ENCODE measurements at places on chromosomes 7 and 10.

DNA sequence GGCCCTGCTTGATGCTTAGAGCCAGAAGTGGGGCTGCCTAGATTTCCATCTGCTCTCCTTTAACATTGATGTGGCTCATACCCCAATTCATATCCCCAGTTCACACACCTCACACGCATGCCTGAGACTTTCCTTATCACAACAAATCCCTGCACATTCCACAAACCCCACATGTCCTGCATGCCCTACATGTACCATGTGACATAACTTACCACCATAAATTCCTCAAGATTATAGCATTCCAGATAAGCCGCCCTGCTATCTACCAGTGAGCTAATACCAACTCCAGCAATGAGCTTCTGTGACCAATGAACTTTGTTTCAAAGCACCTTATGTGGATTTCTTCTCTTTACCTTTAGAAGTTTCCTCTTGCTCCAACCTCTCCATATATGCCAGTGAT, 104.7 kb upstream of the RAB11FIP2 start:
- DNase-seq = no peak

GRCh38 chr7:92527300-92528187, 776 bp downstream of the PEX1 start:
- peak; percentile 39 for DNase-seq

DNA sequence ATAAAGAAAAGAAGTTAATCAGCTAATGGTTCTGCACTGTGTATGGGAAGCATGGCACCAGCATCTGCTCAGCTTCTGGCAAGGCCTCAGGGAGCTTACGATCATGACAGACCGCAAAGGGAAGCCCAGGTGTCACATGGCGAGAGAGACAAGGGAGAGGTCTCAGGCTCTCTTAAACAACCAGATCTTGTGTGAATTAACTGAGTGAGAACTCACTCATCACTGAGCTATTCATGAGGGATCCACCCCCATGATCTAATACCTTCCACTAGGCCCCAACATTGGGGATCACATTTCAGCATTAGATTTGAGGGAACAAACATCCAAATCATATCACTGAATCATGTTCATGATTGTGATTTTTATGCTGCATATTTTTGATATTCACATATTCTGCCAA, 5.8 kb downstream of the USP54 start:
- no peak for DNase-seq

- no peak for DNase-seq
These were observed 65.7 kb downstream of the RAB11FIP2 start for GRCh38 chr10:117980755-117981702.

GRCh38 chr10:132066186-132066585, 440 bp downstream of the JAKMIP3 start:
- no peak for DNase-seq

- no peak for DNase-seq
These were observed 39.9 kb upstream of the FGL2 start for GRCh38 chr7:77239471-77239870.

DNA sequence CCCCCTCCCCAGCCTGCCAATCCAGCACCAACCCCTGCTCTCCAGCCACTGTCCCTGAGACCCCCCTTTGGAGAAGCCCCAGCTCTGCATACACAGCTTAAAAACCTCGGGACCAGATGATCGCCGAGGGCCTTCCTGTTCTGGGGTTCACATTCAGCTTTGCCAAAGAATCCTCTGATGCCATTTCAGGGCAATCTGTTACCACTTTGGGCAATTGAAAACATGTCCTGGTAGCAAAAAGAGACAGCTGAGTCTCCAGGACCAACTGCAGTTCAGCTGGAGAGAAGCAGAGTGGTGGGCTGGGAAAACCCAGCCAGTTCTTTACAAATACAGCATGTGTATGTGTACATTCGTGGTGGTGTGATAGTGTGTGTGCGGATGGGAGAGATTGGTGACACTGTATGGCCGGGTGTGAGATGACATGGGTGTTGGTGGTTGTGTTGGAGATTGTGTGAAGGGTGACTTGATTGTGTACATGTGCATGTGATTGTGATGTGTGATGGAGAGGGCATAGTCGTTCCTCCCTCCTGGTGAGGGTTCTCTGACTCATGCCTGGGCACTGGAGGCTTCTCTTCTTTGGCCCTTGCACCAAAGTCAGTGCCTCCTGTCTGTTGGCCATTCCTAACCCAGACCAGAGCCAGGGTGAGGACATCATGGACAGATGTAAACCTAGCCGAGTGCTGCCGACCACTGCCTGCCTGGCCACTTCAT, 48.5 kb upstream of the AQP1 start:
- DNase-seq = no peak

DNA sequence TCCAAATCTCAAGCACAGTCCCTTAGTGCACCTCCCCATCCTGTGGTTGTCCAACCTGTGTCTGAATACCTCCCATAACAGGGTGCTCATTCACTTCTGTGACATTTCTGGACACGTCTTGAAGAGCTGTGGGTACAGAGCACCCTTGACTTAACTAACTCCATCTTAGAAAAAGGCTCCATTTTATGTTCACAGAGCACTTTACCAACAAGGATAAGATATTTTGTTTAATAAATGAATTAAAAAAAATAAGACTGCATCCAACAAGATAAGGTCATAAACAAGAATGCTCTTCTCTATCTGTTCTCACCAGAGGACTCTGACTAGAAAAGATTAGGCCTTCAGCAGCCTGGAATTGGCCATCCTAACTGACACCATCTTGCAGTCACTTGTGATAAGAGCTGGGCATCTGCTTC, 335.2 kb upstream of the ZNF32 start:
- DNase-seq = no peak

DNA sequence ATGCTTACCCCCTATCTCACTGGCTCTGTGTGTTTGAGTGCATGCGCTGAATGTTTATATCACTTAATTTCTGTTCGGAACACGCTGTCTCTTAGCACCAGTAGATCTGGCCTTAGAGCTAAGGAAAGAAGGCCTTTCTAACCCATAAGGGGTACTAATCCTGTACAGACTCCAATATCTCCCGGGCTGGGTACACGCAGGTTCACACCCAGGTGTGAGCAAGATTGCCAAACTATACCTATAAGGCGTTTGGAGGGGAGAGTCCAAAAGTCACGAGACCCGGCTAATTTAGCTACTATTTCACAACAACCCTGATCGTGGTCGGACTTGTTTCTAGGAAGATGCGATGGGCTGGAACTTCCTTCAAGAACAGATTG, 727 bp upstream of the PDSS1 start:
- DNase-seq = no peak

- no peak for DNase-seq
These were observed 143.0 kb downstream of the KIAA1217 start for GRCh38 chr10:24351961-24352360.

DNA sequence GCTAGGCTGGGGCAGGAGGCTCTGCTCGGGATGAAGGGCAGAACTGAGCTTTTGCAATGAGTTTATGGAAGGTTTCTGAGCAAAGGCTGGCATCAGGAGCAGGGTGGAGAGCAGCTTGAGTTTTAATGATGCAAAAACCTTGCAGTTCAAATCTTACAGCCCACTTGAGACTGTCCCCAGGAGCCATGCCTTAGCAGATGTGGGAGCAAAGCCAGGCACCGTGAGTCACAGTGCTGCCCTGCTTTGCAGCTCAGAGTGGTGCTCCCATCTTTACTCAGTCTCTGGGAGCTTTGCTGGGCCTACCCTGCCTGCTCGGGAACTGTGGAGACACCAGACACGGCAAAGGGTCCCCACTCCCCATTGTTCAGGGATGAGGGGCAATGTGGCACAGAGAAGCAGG, 122.4 kb upstream of the NPS start:
- DNase-seq = no peak

- DNase-seq = no peak
These were observed 102.8 kb downstream of the PRKG1 start for GRCh38 chr10:51176976-51177695.

- DNase-seq = no peak
These were observed 65.0 kb upstream of the EN2 start for GRCh38 chr7:155392726-155393570.

GRCh38 chr7:140903741-140904480, 20.8 kb downstream of the BRAF start:
- DNase-seq = no peak

DNA sequence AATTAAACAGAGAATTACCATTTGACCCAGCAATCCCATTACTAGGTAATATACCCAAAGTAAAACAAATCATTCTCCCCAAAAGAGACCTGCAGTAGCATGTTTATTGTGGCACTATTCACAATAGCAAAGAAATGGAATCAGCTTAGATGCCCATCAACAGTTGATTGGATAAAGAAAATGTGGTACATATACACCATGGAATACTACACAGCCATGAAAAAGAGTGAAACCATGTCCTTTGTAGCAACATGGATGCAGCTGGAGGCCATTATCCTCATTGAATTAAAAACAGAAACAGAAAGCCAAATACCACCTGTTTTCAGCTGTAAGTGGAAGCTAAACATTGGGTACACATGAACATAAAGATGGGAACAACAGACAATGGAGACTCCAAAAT, 1141.8 kb upstream of the AUTS2 start:
- no peak for DNase-seq

- DNase-seq = peak; percentile 82
These were observed 9.9 kb upstream of the EPHB4 start for GRCh38 chr7:100837099-100837836.

DNA sequence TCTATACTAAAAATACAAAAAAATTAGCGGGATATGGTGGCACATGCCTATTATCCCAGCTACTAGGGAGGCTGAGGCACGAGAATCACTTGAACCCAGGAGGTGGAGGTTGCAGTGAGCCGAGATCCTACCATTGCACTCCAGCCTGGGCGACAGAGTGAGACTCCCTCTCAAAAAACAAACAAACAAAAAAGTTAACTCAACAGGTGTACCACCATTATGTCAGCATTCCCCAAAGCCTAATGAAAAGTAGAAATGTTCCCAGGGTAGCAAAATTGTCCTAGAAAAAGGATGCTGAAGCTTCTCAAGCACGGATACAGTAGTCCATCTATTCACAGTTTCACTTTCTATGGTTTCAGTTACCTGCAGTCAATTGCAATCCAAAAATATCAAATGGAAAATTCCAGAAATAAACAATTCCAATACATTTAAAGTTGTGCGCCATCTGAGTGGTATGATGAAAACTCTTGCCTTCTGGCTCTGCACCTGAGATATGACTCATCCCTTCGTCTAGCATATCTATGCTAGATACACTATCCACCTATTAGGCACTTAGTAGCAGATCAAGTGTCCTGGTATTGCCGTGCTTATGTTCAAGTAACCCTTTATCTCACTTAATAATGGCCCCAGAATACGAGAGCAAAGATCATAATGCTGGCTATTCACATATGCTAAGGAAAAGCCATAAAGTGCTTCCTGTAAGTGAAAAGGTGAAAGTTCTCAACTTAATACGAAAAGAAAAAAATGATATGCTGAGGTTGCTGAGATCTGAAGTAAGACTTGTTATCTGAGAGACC, 37.2 kb upstream of the SLC35G1 start:
- DNase-seq = no peak

GRCh38 chr10:111590703-111591102, 513.9 kb downstream of the ADRA2A start:
- no peak for DNase-seq
